ENCODE measurements at places on chromosomes 16 and 17.

DNA sequence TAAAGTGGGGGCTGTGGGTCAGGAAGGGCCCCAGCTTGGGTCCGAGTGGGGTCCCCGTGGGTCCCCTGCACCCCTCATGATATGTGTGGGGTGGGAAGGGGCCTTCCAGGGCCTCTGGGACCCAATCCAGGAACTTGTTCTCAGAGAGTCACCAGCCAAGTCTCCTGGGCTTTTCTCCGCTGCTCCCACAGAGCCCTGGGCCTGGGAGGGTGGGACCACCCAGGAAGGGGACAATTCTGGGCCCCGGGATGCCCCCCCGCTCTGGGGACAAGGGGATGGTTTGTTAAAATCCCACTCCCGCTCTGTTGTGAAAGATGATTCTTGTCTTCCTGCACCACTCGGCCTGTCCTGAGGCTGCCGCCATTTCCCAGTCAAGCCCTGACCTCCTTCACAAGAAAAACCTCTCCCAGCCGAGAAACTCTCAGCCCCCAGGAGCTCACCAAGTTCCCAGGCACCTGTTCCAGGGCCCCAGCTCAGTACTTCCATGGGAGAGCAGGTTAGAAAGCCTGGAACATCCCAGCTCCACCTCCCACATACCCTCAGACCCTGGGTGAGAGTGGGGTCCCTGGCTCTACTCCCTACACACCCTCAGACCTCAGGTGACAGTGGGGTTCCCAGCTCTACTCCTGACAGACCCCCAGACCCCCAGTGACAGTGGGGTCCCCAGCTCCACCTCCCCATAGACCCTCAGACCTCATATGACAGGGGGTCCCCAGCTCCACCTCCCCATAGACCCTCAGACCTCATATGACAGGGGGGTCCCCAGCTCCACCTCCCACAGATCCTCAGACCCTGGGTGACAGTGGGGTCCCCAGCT lies 75.1 kb downstream of the METRNL start:
- DNase-seq, result no peak

GRCh38 chr17:46763416-46763815 lies 55.1 kb downstream of the WNT3 start:
- no peak for DNase-seq

DNA sequence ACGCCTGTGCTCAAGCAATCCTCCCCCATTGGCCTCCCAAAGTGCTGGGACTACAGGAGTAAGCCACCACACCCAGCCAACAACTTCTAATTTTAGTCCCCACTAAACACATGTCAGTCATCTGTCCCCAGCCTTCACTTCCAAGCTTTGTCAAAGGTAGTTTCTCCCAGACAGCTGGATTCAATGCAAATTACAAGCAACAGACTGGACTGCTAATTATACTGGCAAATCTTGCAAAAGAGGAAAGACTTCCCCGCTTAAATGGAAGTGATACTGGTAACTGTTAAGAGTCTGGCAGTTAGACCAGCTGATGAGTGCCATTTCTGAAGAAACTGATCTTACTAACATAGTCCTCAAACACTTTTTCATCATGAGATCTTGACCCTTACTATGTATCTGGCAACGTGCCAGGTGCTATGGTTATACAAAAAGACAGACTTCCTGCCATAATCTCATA lies 8.2 kb upstream of the GGA2 start:
- no peak for DNase-seq

DNA sequence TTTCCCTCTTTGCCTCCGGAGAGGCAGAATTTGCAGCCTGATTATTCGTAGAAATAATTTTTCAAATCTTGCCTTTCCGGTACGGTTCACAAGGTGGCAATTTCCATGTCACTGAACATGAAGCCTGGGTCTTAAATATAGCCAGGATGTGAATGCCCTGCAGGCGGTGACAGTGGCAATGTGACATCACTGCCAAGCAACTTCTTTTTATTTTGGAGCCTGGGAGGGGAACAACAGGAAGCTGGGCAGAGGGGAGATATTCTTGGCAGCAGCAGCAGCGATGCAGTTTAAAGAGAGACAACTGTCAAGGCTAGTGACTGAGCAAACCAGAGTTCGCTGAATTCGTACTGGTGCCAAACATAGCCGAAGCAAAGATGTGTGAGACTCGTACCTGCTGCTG lies 171.1 kb downstream of the SNX29 start:
- no peak for DNase-seq

Measured in activated CD8-positive, alpha-beta memory T cell treated with anti-CD3 and anti-CD28 coated beads for 1 hour (primary cell).